Activated T-cell treated with anti-CD3 and anti-CD28 coated beads for 48 hours (primary cell): ENCODE measurements at places on chromosomes 2 and 18.

GRCh38 chr2:170221317-170222288 is 43.7 kb downstream of the MYO3B start:
- no peak for DNase-seq

GRCh38 chr2:8310557-8311455 is 371.1 kb upstream of the ID2 start:
- DNase-seq: peak; percentile 45

DNA sequence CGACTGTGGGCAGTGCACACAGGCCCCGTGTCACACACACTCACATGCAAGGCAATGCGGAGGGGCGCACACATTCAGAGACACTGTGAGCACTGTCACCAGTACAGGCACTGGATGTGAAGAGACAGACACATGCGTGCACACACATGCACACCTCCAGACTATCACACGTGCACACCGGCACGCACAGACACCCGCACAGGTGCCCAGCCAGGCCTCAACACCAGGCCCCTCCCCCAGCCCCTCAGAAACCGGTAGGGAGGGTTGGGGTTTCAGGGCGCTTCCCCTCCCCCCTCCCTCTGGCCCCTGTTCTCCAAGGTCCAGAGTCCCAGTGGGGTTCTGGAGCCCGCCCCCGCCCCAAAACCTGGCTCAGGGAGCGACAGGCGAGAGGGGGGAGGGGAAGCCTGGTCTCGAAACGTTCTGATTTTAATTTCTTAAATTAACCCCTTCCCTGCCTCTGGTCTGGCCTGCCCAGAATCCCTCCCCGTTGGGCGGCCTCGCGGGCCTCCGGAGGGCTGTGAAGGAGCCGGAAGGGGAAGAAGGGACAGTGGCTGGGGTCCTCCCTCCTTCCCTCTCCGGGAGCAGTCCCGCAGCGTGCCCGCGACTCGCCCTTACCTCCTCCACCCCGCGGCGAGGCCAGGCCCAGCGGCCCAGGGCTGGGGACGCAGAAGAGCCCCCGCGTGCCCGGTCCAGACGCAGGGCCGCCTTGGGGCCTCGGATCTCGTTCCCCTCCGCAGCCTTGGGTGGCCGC is 558 bp downstream of the FBXO41 start:
- peak; percentile 42 for DNase-seq

DNA sequence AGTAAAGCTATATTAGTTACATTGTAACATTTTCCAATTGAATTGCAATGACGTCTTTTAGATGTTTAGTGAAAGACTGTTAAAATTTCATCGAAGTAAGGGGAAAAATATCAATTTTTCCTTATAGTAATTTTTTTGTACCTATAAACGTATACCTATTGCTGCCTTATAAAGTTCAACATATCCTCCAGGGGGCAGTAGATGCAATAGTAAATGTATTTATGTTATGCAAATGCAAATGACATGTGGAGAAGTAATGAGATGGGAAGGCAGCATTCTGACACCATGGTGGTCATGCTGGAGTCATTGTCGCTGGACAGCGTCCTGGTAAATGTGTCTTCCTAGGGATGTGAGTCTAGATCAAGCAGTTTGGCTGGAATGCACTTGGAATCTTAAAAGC is 38.7 kb downstream of the MSTN start:
- no peak for DNase-seq

DNA sequence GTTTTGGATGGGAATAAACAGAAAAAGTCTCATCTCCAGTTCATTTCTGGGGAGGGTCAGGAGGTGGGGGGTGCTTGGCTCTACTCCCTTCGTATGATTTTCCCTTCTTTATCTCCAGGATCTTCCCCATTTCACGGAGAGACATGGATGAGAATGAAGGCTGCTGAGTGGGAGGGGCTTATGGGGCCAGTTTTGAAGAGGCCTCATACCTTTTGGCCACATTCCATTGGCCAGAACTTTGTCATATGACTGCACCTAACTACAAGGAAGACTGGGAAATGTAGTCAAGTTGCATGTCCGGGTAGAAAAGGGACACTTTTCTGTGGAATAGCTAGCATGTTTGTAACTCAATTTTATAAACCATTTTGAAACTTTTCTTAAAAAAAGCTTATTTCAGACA is 117.6 kb downstream of the NEDD4L start:
- DNase-seq: no peak

DNA sequence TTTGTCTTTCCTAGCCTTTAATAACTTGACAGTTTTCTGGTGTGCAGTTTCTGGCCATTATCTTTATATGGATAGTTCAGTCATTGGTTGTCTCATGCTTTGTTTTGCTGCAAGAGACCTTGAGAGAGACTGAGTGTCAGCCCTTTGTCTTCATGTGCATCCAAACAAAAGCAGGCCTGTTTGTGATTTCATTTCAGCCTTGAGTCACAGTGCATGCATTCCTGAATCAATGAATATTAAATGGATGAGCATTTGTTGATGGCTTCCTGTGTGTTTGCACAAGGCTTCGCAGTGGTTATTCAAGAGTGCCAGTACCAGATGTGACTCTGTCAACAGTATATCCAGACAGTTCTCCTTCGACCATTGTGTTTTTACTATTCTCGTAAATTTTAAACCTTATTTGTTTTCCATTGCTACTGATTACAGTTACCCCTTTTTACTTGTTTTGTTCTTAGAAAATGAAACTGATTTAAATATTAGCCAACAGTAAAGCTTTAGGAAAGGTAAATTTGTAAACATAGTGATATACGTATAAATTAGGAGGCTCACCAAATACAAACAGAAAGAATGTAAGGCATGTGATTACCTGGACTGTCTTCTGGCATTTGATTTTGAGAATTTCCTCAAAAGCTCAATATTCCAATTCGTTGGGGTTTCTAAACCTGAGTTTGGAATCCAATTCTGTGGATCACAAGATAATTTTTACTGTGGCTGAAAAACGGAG is 319.8 kb downstream of the CTNNA2 start:
- no peak for DNase-seq

- no peak for DNase-seq
Measured at GRCh38 chr2:159856760-159857159, 58.8 kb upstream of the CD302 start.

DNA sequence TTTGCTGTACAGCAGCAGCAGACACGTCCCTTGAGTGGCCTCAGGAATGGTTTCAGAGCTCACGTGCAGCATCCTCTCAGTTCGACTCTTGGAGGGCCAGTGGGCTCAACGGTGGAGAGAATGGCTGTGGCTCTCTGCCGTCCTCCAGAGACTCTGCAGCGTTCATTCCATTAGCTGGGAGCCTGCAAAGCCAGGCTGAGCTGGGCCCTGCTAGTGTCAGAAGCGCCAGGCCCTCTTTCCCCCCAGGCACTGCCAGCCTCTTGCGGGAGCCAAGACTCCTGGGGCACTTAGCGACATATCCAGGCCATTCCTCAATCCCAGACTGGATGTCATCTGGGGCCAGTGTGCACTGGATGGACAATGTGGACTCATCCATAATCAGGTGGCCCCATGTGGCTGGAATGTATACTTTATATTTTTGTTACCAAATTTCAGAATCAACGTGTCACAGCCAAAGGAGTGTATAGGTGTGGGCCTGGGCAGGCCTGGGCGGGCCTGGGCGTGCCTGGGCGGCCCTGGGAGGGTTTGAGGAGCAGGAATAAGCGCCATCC is 125.1 kb upstream of the EPAS1 start:
- no peak for DNase-seq

DNA sequence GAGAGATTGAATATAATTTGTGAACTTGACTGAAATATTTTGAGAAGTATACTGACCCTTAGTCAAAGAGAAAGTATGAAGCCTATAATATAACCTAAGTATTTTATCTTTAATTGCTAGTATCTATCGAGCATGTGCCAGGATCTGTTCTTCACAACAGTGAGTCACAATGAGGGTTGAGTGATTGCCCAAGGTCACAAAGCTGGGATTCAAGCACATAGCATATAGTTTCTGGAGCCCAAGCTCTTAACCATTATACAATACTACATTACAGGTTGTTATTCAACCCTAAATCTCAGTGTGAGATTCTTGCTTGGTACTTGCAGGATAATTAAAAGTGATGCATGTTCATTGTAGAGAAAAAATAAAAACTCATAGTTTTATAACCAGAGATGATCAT is 97.2 kb downstream of the RAB3GAP1 start:
- no peak for DNase-seq

GRCh38 chr18:13217971-13218367 is 591 bp upstream of the LDLRAD4 start:
- peak; percentile 9 for DNase-seq

- DNase-seq: no peak
Measured at GRCh38 chr2:233470011-233470687, 96.4 kb downstream of the USP40 start.

- no peak for DNase-seq
Measured at GRCh38 chr18:26438980-26439379, 109.4 kb downstream of the KCTD1 start.

DNA sequence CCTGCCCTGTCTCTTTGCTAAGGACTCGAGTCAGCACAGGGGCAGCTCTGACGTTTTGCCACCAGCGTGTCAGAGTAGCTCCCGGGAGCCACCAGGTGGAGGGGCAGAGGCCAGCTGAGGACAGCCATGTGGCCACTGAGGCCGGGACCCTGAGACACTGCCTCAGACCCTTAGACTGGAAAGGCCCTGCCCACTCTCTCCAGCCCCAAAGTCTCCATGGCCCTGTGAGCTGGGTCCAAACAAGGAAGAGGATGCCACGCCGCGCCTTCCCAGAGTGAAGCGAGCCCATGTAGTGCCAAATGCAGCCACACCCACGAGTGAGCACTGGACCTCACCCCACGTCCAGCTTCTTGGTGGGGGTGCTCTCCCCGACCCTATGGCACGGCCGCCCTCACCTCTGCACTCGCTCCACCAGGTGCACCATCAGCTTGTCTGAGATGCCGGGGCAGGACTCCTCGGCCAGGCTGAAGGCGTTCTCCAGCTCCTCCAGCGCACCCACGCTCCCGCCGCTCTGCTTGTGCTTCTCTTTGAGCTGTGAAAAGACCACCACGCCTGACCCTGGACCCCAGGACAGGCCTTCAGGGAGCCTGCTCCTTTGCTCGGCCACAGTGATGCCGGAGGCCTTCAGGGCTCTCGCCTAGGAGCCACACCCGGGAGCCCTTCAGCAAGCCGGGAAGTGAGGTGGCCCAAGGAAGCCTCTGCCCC is 12.2 kb downstream of the STK25 start:
- DNase-seq: no peak

GRCh38 chr2:53403792-53404413 is 363.7 kb upstream of the CHAC2 start:
- no peak for DNase-seq

- no peak for DNase-seq
Measured at GRCh38 chr18:70931942-70932814, 643.3 kb downstream of the SOCS6 start.

DNA sequence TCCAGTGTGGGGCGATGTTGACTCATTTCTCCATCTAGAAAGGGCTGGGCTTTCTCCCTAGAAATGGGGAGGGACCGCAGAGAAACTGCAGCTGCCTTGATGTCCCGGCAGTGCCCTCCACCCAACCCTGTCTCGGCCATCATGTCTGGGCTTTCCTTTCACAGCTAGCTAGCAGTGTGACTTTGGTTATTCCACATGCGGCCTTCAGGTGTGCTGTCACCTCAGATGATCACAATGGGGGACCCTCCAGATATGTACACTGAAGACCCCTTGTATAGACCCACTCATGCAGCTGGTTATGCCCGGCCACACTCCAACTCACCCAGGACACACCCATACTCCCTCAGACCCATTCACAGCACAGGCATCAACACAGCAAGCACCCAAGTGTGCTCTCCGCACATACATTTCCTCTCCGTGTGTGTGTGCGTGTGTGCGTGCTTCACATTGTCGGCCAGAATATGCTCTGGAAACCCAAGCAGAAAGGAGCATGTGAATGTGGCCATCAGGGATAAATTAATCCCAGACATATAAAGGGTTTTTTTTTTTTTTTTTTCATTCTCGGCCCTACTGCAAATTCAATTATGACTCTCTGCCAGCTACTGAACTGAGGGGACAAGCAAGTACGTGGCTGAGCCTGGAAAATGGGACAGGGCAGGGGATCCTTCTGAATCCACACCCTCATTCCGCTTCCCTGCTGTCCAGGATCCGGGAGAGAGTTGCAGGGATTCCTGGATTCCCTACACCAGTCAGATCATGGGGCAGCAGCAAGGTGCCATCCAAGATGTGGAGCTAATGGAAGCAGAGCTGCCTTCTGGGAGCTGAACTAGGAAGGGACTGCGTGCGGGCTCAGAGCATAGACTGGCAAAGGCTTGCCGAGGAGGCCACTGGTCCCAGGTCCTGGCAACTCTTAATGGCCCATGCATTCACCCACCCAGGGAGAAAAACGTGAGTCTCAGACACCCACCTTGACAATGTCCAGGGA is 240.2 kb downstream of the DYSF start:
- DNase-seq: no peak

DNA sequence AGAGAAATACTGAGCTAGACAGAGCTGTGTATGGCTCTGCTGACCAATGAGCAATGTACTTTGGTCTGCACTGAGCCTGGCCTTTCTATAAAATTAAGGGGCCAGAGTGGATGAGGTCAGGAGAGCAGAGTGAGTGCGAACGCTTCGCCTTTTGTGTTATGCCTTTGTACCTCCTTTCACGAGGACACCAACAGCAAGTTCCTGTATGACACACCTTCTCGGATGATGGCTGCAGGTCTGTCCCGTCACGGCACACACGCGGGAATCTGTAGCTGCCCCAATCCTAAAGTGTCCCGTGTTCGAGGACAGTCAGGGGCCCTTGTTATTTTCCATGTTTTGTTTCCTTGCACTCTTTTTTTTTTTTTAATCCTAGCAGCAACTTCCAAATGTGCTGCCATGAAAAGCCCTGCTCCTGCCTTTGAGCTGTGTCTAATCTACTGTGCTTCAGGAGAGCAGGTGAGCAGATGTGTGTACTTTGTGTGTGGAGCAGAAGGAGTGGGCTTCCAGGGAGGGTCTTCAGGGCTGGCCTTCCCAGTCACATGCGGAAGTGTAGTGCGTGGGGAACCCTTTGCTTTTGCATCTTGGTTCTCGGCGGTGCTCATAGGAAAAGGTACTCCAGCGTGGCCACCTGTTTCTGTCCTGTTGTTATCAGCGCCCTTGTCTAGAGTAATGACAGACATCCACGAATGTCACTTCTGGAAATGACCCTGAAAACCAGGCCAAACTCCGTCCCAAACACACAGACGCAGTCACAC is 213.2 kb downstream of the NDUFA10 start:
- DNase-seq: no peak

GRCh38 chr2:20172273-20173055 is 52.5 kb downstream of the SDC1 start:
- DNase-seq: no peak

DNA sequence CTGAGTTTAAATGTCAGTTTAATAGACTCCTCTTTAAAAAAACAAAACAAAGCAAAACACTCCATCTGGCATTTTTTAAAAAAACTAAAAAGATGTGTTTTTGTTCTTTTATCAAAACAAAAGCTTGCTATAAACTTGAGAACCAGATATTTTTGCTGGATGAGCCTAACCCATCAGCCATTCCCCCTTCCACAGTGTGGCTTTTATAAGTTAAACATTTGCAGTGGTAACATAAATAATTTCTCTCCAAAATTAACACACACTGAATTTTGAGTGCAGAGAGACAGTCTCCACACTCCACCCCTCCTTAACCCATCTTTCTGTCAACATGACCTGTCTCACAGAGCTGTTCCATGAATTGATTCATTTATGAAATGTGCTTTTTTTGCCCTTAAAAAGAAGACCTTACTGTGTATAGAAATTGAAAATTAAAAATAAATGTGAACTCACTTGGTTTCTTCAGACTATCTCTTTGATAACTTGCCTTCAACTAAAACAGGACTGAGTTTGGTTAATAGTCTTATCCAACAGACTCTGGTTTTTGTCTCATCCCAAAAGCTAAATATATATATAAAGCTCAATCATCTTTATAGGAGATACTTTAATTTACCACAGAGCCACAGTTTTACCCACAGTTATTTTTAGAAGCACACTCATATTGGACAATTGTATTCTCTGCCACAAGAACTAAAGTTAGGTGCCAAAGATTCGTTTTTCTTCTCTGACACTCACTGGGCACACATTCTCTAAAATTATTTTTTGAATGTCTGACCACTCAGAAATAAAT is 64.8 kb upstream of the STK39 start:
- DNase-seq: no peak
